ENCODE measurements at places on chromosomes 7 and 10. TPM values are rescaled to one million over a fixed set of nuclear protein-coding genes. Genes with fewer than 3 reads are reported as not detected.
A peak's percentile ranks its signal among the peaks of the same experiment; 100 is the strongest.

DNTT gene
- not detected for total RNA-seq

PAX4 gene
- not detected for total RNA-seq

DNA sequence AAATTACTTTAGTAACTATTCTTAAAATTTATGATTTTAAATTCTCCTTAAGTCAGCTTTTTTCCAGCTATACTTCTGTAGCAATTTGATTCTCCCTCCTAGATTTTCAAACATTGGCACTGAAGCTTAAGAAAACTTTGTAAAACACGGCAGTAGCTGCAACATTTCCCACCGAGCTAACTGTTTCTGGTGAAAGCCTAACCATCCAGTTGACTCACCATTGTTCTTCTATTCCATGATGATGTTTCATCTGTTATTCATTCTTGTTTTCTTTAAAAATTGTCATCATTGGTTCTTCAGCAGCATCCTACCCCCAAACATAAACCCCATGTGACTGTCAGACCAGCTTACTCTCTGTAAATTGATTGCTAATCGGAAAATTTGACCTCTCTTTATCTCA lies 312.3 kb downstream of the DGKB start:
- DNase-seq, result no peak

GRCh38 chr10:123808906-123809305 lies 82.7 kb downstream of the CPXM2 start:
- no peak for DNase-seq

ARMS2 gene
- total RNA-seq, result not detected

LFNG gene
- 17.7 TPM for total RNA-seq

DNA sequence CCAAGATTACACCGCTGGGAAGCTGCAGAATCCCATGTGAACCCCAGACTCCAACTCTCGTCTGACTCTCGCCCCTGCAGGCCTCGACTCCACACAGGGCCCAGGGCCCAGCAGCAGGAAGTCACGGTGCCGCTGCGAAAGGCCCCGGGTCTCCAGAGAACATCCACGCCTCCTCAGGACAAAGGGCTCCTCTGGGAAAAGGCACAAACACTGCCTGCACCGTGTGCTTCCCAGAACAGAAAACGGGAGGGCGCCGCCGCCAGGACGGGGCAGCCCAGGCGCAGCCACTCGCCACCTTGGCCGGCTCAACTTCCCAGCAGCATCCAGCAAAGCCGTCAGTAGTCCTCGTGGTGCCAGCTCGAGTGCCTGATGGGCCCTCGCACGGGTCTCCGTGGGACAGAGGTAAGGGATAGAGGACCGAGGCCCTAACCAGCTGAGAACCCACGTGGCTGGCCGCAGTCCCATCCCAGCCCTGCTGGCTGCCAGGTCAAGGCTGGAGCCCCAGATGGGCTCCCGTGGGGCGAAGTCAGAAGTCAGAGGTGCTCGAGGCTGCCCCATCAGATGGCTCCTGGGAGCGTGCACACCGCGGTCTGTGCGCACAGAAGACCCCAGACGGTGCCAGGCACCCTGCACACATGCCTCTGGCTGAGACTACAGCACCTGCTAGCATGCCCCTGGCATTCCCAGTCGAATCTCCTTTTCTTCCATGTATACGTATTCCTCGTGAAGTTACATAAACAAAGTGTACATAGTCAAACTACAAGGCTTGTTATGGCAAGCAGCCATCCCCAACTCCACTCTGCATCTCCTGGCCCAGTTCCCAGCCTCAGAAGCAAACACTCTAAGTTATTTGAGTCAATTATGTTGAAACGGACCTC lies 60.2 kb downstream of the MAD1L1 start:
- DNase-seq, result no peak

YAE1 gene
- 24.1 TPM for total RNA-seq

- DNase-seq, result no peak
These were observed 66.9 kb downstream of the NXPH1 start for GRCh38 chr7:8500286-8500685.

DNA sequence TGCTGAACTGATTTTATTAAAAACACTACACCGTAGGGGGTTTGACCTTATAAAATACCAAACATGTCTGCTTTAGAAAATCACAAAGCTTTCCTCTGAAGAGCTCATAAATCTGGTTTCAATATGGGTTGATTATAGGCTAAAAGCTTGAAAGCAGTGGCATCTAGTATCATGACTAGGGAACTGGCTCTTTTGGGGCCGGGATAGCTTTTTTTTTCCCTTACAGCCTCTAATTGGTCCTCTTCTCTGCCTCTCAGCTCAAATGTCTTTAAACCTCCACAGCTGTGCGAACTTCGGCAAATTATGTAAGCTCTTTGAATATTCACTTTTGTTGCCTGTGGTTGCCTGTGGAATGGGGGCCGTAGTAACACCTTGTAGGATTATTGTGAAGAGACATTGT lies 8.4 kb downstream of the BAMBI start:
- no peak for DNase-seq

CPA5 gene
- not detected for total RNA-seq

- no peak for DNase-seq
These were observed 265.2 kb upstream of the CSTF2T start for GRCh38 chr10:51964630-51965029.

PRPF18 gene
- 19.1 TPM for total RNA-seq

- DNase-seq, result no peak
These were observed 19.4 kb downstream of the AKR1C2 start for GRCh38 chr10:4984223-4984622.

- no peak for DNase-seq
These were observed 55.2 kb upstream of the DDC start for GRCh38 chr7:50620433-50620832.

NSUN6 gene
- 14.2 TPM for total RNA-seq

DNA sequence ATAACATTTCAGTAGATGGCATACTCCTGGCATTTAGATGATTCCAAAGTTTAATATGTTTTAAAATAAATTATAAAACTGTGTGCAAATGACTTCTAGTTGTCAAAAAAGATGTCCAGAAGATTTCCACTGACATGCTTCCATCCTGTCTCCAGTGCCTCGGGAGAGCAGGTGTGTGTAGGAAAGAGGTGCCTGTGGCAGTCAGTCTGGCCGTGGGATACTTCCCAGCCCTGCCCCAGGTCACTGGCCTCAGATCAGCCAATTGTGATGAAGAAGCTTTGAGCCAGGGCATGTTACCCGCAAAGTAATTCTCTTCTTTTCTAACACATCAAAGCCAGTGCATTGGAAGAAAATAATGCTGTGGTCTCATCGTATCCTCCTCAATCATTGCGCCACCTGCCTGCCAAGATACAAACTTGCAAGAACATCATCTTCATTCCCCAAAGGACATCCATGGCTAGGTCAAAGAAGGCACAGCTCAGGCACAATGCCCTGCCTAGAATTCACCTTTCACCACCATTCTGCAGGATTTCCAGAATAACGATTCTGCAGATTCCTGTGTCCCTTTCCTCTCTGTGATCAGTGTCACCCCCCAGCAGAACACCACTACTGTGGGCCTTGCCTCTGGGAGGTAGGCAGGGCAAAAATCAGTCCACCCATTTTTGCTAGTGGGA lies 6.3 kb upstream of the KCNMA1 start:
- peak; percentile 81 for DNase-seq

LBX1 gene
- not detected for total RNA-seq

ZNF467 gene
- total RNA-seq, result 0.91 TPM

GRCh38 chr10:78868048-78868447 lies 200.7 kb upstream of the ZMIZ1 start:
- no peak for DNase-seq

DNA sequence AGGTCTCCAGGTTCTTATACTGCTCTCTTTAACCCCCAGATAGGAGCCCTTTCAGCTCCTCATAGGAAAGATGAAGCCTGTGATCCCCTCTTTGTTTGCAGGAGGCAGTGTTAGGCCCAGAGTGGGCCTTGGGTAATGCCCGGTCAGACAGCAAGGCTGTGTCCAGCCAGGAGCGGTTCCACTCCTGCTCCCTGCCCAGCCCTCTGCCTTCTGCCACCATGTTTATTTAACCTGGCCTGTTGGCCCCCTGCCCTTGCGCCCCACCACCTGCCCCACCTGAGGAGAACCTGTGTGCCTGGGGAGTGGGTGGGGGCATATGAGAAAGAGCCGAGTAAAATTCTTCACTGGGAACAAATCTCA lies 24.3 kb downstream of the CDH23 start:
- DNase-seq, result peak; percentile 31

GRCh38 chr7:22635349-22635748 lies 91.7 kb upstream of the IL6 start:
- no peak for DNase-seq

LRRN3 gene
- not detected for total RNA-seq

COL26A1 gene
- 47.0 TPM for total RNA-seq

GSAP gene
- total RNA-seq, result 0.90 TPM

TRIM56 gene
- 23.0 TPM for total RNA-seq

DNA sequence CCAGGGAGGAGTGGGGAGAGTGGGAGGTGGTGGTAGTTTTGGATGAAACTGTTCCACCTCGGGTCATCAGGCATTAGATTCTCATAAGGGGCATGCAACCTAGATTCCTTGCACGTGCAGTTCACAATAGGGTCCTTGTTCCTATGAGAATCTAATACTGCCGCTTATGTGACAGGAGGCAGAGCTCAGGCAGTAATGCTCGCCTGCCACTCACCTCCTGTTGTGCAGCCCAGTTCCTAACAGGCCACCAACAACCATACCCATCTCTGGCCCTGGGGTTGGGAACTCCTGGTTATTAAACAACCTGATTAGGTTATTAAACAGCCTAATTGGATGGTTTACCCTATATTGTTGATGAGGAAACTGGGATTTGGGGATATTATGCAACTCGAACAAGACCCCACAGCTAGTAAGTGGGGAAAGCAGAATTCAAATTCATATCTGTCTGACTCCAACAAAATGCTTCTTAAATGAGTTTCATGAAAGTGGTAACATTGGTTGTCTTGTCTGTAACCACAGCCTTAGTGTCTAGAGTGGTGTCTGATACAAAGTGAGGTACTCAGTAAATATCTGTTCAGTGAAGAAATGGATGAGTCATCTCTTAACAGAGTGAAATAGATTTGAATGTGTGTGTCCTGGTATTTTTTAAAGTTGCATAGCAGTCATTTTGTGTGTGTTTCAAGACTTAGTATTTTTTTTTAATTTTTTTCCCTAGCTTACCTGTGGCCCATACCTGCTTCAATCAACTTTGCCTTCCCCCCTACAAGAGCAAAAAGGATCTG lies 101.6 kb downstream of the HECTD2 start:
- DNase-seq, result no peak

LRRD1 gene
- total RNA-seq, result not detected

BCCIP gene
- 89.5 TPM for total RNA-seq

GRCh38 chr7:38870147-38870546 lies 38.8 kb downstream of the VPS41 start:
- DNase-seq, result no peak

DNA sequence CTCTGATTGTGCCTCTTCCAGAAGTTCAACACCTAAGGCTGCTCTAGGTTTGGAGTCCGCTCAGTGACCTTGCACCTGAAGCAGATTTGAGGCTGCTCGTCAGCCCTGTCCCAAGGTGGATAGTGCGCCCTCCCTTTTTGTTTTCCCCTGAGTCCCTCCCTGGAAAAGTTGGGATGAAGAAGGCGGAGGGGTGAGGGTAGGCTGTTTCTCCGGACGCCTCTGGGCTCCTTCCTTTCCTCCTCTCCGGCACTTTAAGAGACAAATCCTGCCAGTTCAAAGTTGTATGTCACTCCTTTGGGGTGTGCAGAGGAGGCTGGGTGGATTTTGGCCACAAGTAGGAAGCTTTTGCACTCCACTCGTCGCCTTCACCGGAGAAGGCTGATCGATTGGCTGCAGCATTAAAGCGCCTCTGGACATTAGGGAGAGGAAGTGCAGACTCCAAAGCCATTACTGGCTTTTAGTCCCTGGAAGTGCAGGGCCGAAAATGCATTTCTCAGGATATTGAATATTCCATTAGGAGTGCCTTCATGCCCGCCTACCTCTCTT lies 81.9 kb upstream of the PRKG1 start:
- DNase-seq, result peak; percentile 76

- DNase-seq, result no peak
These were observed 50.8 kb upstream of the IFRD1 start for GRCh38 chr7:112399501-112399900.

DNA sequence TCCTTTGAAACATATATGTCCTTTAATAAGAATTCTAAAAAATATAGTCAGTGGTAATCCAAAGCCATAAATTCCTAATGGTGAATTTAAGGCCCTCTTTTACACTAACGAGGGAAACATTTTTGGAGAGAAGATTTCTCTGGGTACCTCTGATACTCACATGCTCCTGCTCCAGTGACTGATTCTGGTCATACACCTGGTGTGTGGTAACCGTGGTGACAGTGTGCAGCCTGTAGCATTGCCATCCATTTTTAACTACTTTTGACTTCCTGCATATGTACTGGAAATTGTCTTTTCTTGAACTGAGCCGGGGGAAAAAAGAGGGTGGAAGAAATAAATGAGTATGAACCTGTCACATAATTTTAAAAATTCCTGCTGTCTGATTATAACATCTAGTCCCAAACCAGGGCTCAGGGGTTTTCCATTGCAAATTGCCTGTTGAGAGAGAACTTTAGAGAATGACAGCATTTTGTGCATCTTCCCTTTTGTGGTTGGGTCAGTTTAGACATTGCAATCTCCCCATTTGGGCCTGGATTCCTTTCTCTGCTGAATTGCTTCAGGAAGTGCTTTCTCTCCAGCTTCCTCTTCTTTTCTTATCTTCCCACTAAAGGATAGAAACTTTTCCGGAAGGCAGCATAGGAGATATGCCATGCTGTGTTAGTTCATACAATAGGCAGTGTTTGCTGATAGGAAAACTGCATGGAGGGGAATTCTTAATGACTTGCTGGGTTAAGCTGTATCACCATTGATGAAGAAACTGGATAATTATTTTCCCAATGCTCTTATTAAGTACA lies 125.5 kb downstream of the GRM3 start:
- no peak for DNase-seq

DNA sequence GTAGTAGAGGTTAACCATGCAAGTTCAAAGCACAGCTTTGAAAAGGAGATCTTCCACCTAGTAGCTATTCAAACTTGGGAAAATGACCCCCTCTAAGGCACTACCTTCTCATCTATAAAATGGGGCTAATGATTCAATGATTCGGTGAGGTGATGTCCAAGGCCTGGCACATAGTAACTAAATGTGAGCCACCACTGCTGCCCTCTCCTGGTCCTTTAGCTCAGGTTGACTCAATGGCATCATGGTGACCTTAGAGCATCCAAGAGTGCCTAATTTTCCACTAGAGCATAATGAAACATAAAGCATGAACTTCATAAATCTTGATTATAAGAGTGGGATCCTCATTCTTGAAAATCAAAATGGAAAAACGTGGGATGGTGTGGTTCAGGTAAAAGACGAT lies 16.3 kb upstream of the PLCE1 start:
- DNase-seq, result no peak

MOGAT3 gene
- total RNA-seq, result 1.0 TPM

- no peak for DNase-seq
These were observed 1.2 kb downstream of the TBATA start for GRCh38 chr10:70784016-70784415.
